Hematopoietic multipotent progenitor cell treated with erythropoietin and hydrocortisone succinate and interleukin-3 and kit ligand, for 15 days (in vitro differentiated cells): ENCODE measurements at places on chromosomes 4 and X.

DNA sequence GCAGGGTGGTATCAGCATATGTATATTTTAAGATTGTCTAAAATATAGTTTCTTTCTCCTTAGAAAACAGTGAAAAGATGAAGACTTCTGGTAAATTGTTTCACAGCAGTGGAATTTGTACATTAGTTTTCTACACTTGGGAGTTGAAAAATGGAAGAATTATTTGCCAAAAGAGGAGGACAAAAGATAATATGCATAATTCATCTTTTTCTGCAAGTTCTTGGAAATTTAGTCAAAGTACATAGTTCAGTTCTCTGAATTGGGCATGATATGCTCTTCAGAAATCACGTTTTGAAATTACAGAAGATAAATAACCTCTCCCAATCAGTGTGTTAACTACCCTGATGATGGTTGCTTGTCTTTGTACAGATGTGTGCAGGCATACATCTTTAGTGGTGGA, 47.0 kb downstream of the RBPJ start:
- no peak for DNase-seq

GRCh38 chr4:145819101-145819852, 119.3 kb downstream of the ZNF827 start:
- no peak for DNase-seq

DNA sequence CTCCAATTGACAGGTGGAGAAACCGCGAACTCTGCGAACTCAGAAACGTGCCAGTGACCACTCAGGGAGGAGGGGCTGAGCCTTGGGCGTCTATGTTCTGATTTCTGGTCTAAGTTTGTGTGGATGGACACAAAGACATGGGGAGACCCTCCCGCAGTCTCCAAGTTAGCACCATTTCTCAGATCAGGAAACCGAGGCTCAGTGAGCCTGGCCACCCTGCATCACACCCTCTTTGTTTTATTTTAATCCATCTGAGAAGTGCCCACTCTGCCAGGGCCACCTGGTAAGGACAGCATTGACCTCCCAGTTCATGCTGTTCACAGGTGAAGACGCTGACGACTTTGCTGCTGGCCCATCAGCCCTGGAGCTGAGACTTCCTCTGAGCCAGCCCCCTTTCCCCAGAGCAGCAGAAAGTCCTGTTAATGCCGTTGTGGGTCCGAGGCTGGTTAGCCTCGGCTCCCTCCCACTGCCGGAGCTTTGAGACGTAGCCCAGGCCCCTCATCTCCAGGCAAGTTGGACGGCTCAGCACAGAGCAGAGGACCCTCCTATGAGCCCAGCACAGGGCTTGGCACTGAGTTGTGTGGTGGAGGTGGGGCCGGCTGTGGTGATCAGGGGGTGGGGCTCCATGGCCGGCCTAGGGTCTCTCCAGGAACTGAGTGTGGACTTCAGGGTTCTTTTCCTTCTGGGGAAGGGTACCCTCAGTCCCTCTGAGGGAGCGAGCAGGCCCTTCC, 43.7 kb downstream of the PSAPL1 start:
- DNase-seq: no peak

GRCh38 chrX:140767646-140768045, 58.1 kb downstream of the LINC00632 start:
- DNase-seq: no peak

- DNase-seq: no peak
Observed at GRCh38 chr4:169485086-169485485, 127.3 kb downstream of the NEK1 start.

DNA sequence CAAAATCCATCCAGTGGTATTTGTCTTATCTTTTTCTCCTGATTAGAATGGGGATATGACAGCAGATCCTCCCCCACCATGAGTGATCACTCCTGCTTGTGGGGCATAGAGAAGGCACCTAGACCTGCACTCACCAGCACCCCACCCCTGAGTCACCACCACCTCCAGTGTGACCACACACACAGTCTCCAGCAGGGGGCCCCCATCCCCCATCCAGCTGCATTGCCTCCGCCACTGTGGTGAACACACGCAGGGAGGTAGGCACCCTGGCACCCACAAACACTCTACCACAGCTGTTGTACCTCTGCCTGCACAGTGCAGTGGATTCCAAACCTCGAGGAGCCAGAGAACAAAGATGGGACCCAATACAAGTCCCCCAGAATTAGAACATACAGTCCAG, 9.0 kb upstream of the MAGEA8 start:
- peak; percentile 47 for DNase-seq
